ENCODE measurements at places on chromosomes 2 and 18.
A peak's percentile ranks its signal among the peaks of the same experiment; 100 is the strongest.

DNA sequence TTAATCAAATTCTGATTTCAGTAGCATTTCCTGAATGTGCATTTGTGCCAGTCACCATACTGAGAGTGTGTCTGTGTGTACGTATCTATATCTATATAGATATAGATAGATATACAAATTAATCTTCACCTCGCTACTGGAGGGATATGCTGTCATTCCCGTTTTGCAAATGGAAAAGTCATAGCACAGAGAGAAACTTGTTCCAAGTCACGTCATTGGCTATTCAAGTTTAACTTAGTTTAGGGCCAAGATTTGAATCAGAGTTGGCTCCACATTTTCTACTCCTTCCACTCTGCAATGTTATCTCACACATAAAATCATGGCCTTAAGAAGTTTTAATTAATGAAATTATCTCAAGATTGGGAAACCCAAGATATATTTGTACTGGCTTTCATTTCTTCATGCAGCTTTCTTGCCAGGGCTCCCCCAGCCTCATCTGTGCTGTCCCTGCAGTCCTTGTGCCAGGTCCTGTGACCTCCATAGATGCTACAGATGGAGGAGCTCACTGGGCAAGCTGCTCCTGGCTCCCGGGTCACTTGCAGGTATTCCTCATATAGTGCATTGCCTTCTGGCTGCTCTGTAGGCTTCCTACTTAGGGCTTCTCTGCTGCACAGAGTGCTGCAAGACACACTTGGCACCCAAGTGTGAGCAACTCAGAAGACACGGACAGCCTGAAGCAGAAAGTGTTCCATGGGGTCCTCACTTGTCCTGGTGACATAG lies 245.8 kb downstream of the KCNS3 start:
- no peak for DNase-seq

GRCh38 chr2:25822190-25823117 lies 55.8 kb downstream of the ASXL2 start:
- peak; percentile 26 for DNase-seq

DNA sequence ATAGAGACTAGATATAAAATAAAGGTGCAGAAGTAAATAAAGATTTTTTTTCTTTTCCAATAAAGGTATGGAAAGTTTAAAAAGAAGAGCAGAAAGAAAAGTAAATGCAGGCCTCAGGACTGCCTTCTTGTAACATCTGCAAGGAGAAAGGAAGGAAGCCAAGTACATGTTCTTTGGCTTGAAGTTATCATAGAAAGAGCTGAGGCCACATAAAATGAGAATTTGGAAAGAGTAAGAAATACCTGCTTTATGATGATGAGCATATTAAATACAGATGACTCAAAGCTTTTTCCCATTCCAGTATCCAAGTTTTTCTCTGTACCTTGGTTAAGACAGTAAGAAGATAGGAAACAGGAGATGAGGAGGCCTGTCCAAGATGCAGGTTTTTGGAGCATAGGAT lies 25.3 kb upstream of the UBE2E3 start:
- DNase-seq, result no peak

DNA sequence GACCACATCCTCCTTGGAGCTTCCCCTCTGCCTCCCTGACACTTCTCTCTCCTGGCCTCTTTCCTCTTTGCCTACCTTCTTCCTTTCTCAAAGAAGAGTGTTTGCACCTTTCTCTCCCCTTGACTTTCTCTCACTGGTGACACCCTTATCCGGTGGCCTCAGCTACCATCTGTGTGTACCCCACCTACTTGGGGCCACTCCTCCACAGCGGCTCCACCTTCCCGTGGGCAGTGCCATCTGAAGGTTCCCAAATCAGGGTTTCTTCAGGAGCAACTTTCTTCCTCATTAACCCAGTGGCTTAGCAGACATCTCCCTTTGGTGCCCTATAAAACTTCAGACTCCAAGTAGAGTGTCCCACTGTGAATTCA lies 5.3 kb upstream of the NCL start:
- no peak for DNase-seq

DNA sequence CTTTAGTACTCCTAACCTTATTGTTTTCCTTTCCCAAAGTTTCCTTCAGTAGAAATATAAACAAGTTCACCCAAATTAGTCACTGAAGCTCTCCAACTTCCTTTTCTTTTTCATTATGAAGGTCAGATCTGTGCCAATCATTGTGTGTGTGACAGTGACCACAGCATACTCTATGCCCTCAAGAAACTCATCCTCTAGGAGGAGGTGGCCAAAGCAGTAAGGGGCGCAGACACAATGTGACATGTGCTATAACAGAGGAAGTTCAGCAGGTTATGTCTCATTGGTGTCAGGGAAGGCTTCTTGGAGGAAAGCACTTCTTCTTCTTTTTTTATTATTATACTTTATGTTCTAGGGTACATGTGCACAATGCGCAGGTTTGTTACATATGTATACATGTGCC lies 60.0 kb upstream of the PSME4 start:
- DNase-seq, result no peak

GRCh38 chr2:63578767-63579166 lies 9.5 kb downstream of the WDPCP start:
- no peak for DNase-seq

- no peak for DNase-seq
Measured at GRCh38 chr18:32368170-32368569, 102.5 kb downstream of the GAREM1 start.

DNA sequence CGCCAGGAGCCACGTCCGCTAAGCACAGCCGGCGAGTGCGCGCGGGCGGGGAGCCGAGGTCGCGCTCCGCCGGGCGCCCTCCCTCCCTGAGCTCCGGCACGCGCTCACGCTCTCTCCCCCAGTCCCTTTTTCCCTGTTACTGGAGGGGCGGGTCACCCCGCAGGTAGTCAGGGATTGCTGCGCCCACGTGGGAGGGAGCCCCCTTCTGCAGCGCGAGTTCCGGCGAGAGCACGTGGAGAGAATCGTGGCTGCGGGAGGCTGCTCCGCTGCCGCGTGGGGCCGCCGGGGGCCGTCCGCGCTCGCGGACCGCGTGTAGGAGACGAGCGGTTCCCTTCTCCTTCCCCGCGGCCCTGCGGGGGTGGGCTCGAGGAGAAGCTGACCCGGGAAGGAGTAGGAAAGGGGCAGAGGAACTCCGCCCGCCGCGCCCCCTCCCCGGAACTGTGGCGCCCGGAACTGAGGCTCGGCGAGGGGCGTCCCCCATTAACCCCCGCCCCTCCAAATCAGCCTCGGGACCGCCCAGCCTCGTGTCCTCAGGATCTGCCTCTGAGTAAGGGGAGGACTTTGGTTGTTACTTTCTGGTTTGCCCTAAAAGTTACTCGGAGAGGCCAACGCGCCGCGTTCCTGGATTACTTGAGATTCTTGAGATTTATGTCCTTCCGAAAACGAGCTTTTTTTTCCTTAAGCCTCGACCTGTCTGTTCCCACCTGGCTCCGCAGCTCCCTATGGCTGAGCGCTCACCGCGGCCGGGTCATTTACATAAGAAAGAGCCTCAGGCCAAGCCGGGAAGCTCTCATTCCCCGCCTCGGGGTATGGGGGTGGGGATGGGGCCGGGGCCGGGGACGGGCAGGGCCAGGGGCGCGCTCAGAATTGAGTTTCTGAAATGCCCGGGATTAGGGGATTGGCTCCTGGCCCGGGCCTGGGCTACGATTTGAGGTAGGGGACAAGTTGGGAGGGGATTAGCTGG lies 1.1 kb downstream of the HK2 start:
- DNase-seq, result no peak

GRCh38 chr2:96122391-96122790 lies 6.0 kb upstream of the ADRA2B start:
- DNase-seq, result no peak

DNA sequence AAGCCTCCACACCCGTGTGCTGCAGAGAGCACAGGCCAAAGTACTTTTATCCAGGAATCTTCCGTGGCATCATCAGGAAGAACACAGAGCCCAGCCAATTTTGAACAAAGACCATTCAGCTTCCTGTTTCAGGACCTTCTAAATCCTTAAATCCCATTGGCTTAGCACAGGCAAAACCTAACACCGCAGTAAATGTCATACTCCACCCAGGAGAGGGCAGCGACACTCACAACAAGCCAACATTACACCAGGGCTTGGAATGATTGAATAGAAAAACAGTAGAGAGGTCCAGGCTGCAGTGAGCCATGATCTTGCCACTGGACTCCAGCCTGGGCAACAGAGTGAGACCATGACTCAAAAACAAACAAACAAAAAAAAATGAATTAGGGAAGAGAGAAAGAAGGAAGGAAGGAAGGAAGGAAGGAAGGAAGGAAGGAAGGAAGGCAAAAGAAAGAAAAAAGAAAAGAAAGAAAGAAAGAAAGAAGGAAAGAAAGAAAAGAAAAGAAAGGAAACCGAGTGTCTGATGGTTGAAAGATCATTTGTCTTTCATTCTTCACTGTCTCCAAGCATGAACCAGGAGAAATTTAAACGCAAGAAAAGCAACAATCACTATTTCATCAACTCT lies 144.6 kb upstream of the SATB2 start:
- DNase-seq, result no peak

DNA sequence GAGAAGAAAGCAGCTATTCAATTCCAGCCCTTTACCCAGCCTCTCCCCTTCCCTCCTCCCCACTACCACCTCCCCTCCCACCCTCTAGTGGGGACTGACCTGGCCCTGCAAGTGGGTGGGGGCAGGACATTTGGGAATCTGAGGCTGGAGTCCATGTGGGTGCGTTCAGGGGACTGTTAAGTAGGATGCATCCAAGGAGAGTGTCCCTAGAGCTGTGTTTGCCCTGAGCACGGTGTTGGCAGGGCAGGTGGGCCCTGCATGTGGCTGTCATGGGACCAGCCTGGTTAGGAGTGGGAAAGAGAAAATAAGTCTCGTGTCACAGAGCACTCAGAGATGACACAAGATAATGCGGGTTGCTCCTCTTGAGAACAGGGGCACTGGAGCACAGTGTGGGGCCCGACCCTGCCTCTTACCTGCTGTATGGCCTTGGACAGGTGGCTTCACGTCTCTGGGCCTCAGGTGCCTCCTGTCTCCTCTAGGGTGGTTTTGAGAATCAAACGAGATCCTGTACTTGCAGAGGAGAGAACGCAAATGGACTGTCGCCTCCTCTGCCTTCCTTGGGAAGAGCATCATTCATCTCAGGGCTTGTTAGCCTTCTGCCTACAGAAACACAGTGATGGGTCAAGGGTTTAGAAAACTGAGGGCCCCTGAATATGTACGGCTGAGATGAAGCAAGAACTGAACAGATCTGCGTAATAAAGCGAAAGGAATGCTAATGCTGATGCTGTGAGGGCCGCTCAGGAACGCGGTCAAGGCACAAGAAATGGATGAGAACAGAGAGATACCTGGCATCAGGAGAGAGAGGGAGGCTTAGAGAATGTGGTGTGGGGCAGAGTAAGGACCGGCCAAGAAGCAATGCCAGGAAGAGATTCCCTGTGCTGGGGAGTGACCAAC lies 187.7 kb upstream of the HAAO start:
- no peak for DNase-seq

- no peak for DNase-seq
Measured at GRCh38 chr2:217459680-217460405, 543.0 kb downstream of the TNS1 start.

GRCh38 chr2:207317378-207317984 lies 151.7 kb upstream of the KLF7 start:
- DNase-seq, result no peak

GRCh38 chr2:106700616-106701015 lies 185.4 kb downstream of the ST6GAL2 start:
- no peak for DNase-seq

- DNase-seq, result no peak
Measured at GRCh38 chr2:118325321-118325955, 237.2 kb downstream of the INSIG2 start.

DNA sequence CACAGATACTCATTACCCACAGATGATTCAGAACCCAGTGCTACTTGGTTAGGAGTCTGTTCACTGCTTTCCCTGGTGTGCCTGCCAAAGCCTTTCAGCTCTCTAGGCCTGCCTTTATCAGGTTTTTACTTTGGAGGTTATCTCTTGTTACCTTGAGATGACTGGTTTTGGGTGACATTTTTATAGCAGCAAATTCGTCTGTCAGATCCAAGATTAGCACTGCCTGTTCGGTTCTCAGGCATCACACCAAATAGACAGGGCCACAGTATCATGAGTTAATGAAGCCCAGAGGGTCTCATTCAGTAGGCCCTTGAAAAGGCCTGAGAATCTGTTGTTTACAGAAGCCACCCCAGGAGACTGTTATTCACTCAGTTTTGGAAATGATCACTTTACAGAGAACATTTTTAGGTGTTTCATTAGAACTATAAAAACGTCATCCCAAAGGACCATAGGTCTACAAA lies 121.2 kb downstream of the OSBPL6 start:
- no peak for DNase-seq

GRCh38 chr18:22174341-22175145 lies 5.2 kb downstream of the GATA6 start:
- no peak for DNase-seq

DNA sequence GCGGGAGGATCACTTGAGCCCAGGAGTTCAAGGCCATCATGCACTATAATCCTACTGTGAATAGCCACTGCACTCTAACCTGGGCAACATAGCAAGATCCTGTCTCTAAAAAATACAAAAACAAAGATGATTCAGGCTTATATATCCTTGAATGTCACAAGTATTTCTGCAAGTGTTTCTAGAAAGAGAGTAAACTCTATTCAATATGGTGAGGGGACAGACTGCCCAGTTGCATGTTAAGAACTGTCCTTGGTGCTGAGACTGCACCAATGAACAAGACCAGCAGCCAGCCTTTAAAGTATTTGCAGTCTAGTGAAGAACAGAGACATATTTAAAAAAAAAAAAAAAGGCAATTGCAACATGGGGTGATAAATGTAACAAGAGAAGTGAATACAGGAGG lies 16.4 kb downstream of the MAP3K19 start:
- no peak for DNase-seq

DNA sequence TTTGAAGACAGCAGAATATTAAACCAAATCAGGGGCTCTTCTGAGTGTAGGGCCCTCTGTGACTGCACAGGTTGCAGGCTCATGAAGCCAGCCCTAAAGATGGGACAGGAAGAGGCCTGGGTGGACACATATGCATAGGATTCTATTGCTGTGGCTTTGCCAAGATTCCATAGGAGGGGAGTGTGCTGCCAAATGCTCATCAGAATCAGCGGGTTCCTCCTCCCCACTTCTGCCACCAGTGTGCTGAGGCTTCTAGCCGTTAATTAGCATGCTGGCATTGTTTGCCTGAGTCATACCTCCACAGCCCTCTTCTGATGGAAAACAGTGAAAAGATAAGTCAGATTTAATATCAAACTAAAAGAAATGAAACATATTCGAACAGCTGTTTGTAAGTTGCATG lies 103.9 kb upstream of the TMEFF2 start:
- DNase-seq, result no peak

DNA sequence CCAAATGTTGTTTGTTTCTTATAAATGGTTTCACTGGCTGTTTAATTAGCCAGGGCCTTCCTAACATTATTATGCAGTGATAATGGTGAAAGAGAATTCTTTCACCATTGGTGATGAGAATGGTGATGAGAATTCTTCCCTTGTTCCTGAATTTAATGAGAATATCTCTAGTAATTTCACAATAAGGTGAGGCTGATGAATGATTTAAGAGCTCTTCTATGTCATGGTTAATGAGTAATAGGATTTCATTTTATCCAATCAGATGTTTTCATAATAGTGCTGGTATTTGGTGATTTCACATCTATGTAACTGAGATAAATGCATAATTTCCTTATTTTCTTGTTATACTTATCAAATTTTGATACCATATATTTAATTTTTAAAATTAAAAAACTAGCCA lies 535.7 kb upstream of the ZEB2 start:
- no peak for DNase-seq

GRCh38 chr2:148829618-148830017 lies 45.4 kb upstream of the KIF5C start:
- no peak for DNase-seq

GRCh38 chr2:237885111-237885930 lies 25.9 kb downstream of the RAMP1 start:
- no peak for DNase-seq

- no peak for DNase-seq
Measured at GRCh38 chr18:33135951-33136660, 304.4 kb downstream of the CCDC178 start.

All from stimulated activated CD8-positive, alpha-beta memory T cell treated with anti-CD3 and anti-CD28 coated beads, Interleukin-7, amount 100 ng/mL, for 1 hour (primary cell).